NCI-H1694 (cell line): ENCODE measurements at places on chromosomes 11 and 22.

DNA sequence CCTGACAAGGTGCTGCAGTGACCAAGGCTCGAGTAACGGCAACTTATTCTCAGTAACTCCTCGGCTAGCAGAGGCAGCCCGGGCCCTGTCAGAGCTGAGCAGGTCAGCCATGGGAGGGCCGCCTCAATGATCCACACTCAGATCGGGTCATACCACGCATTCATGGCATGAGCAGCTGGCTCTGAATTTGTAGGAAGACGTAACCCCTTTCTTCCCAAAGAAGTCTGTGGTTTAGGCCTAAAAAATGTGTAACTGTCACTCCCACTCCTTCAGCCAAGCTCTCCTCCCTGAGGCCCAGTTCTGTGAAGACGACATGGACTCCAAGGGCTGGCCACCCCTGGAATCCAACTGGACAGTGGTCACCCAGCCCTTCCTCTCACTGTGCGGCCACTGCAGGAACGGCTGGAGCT, 30.0 kb downstream of the PPP2R1B start:
- no peak for DNase-seq

DNA sequence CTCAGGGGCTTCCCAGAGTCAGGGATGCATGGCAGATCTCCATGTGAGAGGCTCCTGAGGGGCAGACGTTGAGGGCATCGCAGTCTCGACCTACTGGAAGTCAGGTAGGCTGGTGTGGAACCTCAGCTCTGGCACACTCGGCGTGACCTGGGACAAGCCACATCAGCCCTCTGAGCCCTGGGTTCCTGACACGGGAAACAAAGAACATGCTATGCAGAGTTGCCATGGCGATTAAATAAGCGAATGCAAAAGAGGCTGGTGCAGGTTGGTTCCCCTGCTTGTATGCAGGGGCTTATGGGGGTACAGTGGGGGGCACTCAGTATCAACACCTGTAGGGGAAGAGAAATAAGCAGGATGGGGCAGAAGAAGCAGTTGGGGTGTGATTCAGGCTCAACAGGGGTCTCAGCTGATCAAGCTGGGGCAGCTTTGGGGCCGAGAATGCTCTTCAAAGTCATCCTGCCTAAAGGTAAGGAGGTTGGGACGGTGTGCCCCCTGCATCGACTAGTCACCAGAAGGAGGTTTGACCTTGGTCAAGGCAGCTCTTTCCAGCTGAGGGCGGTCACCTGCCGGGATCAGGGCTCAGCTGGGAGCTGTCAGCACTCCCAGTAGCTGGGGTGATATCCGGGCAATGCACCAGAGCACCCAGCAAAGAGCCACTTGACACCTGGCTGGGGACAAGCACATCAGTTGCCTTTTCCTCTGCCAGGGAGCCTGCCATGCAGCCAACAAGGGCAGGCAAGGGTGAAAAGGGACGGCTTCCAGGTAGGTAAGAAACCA, 442.7 kb downstream of the MIAT start:
- no peak for DNase-seq

DNA sequence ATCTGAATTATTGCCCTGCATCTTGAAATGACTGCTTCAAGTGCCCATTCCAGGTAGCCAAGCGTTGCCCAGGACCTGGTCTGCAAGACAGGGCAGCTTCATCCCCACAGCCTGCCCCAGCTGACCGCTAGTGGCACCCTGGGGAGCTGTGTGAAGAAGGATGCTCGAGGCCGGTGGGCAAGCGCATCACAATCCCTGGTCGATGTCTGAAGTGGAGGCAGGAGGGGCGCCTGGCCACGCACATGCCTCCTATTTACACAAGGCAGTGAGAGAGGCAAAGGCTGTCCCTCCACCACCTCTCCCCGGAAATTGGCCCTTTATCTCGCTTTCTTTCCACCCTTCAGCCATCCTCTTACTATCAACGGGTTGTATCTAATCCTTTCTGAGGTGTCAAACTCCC, 28.1 kb upstream of the PHF21A start:
- DNase-seq: no peak

DNA sequence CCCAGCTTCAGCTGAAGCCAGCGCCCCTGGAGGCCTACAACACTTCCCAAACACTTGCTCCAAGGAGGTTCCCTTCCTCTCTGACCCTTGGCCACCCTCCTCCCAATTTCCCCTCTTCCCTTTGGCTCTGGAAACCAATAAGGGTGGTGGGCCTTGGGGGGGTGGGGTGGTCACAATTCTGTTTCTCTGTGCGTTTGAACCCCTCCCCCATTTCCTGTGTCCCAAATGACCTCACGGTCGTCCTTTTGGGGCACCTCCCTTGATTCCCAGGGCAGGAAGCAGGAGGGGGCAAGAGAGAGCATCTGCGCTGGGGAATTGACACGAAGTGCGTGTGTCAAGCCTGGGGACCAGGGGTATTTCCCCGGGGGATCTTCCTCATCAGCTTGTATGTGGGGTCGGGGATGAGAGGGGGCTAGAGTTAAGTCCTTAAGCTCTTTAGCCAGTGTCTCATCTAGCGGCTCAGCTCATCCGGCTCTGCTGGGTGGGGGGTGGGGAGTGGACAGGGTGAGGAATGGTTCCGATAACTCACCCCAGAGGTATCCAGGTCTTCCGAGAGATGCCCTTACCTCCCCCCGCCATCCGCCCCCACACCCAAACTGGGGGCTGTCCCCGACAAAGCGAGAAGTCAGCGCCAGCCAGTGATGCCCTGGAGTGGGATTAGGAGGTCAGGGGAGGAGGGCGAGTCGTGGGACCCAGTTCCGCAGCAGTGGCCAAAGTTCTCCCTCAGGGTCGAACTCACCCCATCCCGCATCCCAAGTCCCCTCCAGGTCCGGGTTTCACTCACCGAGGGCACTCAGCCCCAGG, 587 bp downstream of the ESAM start:
- DNase-seq: no peak

GRCh38 chr11:105862736-105863367, 159.2 kb downstream of the MSANTD4 start:
- DNase-seq: peak; percentile 20

DNA sequence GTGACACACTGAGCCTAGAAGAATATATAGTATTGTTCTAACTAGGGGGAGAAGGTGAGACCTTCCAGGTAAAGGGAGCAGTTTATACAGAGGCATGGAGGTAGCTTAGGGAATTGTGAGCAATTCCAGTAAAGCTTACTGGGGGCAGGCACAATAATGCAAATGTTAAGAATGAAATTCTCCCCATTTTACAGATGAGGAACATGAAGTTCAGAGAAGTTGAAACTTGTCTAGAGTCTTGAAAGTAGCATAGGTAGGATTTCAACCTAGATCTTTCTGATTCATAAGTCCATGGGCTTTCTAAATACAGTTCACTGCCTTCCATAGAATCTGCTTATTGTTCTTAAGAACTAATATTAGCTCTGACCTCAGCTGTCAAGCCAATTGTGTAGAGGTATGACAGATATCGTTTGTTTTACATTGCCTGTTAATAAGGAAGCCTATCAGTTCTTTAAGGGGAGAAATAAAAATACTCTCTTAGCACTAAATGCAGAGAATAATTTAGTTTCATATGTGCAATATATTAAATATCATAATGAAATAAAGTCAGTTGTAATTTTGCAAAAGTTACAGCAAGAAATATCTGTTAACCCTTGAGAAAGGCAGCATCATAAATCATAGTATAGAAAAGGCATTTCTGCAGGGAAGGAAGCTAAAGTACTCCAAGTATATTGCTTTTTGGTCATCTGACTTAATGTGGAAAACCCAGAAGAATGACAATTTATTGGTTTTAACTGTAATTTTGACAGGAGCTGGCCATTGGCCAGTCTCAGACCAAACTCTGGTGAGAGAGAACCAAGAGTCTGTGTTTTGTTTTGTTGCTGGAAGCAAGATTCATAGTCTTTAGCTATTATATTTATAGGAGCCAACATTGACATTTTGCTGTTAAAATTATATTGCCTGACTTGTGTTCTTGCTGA, 181.8 kb downstream of the UVRAG start:
- DNase-seq: no peak

DNA sequence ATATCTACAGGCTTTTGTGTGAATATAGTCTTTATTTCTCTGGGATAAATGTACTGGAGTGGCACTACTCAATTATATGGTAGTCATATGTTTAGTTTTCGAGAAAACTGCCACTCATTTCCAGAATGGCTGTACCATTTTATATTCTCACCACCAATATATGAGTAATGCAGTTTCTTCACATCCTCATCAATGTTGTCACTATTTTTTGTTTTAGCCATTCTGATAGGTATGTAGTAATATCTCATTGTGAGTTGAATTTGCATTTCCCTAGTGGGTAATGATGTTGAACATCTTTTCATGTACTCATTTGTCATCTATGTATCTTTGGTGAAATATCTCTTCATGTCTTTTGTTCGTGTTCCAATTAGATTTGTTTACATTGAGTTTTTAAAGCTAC, 18.0 kb downstream of the ACRV1 start:
- no peak for DNase-seq

GRCh38 chr11:64128255-64129006, 37.5 kb downstream of the MACROD1 start:
- no peak for DNase-seq

DNA sequence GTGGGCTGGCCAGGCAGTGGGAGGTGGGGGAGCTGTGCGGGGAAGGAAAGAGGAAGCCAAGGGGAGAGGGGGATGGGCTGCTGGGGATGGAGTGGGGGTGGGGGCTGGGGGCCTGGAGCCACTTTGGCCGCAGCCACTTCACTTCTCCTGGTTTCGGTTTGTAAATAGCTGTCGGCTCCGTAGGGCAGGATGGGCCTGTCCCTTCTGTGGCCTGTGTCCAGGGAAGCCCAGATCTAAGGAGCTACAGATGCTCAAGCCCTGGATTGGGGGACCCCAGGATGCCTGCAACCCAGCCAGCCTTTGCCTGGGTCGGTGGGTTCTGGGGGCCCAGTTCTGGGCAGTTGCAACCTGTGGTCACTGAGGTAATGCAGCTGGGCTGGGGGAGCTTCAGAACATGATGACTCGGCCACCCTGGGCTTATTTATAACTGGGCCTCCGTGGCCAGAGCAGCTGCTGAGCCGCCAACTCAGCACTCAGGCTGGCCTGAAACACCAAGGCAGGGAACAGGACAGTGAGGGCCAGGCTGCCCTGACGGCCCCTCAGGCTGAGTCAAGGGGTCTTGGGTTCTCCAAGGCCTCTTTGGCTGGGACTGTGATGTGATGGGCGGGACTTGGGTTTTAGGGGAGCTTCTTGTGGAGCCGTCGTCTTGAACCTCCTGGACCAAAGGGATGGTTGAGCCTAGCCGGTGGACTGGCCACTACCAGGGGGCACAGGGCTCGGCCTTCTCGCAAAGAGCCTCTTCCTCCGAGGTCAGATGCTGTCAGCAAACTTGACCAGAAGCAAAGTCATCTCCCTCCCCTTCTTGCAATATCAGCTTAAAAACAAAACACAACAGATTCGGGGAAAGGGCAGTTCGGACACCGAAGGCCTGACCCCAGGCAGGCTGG, 15.0 kb upstream of the SLC39A13 start:
- no peak for DNase-seq

DNA sequence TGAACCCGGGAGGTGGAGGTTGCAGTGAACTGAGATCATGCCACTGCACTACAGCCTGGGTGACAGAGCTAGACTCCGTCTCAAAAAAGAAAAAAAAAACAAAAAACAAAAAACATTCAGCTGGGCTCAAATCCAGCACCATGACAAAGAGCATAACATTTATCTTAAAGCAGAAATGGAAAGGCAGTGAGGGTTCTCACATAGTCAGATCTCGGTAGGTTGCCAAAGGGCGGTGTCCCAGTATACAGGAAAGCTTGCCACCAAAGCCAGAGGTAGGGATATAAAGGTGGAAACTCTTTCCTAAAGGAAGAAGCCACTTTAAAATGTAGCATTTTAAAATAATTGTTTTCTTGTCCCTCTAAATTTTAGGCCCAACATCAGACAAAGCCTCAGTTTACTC, 22.4 kb upstream of the CAPRIN1 start:
- DNase-seq: no peak

GRCh38 chr11:39668640-39669039, 1790.8 kb downstream of the LRRC4C start:
- no peak for DNase-seq

- DNase-seq: no peak
These were observed 264.5 kb downstream of the SBF2 start for GRCh38 chr11:10029386-10030121.
